ENCODE measurements at places on chromosomes 7 and 10. TPM values are rescaled to one million over a fixed set of nuclear protein-coding genes. Genes with fewer than 3 reads are reported as not detected.

The RBM17 gene
- 161 TPM for total RNA-seq

The ANKRD30A gene
- not detected for total RNA-seq

The CPVL gene
- 0.30 TPM for total RNA-seq

The FRMPD2 gene
- total RNA-seq = not detected

The PTF1A gene
- not detected for total RNA-seq

The NDUFA5 gene
- 52.2 TPM for total RNA-seq

The PFKFB3 gene
- 81.9 TPM for total RNA-seq

The FBXL13 gene
- 0.58 TPM for total RNA-seq

The ITIH2 gene
- not detected for total RNA-seq

The LRRN3 gene
- 253 TPM for total RNA-seq

The MSMB gene
- total RNA-seq = not detected

The SVIL gene
- total RNA-seq = 21.9 TPM

The LIPK gene
- not detected for total RNA-seq

The DOCK4 gene
- 0.07 TPM for total RNA-seq

The ZNF679 gene
- not detected for total RNA-seq

The BRAT1 gene
- total RNA-seq = 33.4 TPM

Data from activated naive CD4-positive, alpha-beta T cell treated with anti-CD3 and anti-CD28 coated beads, Interleukin-2, amount 10 ng/mL, durations not matched to agents 5 hours and 36 hours (primary cell).